Muscle of leg (tissue), 16 donors: ENCODE measurements at places on chromosomes 16 and 17. TPM values are rescaled to one million over a fixed set of nuclear protein-coding genes. Genes with fewer than 3 reads are reported as not detected.

The OSGIN1 gene
- total RNA-seq, result 0.18 TPM

- H3K36me3 ChIP-seq, result peaks cover 2% of the 10 kb centered on the region
- DNase-seq, result no peak
- no peak overlapping the region for H3K4me3 ChIP-seq
- H3K27me3 ChIP-seq, result no peaks in the 10 kb centered on the region
- H3K4me1 ChIP-seq, result no peaks in the 10 kb centered on the region
- H3K27ac ChIP-seq, result no peak overlapping the region
Observed at GRCh38 chr16:47374629-47375028, 86.2 kb downstream of the ITFG1 start.

DNA sequence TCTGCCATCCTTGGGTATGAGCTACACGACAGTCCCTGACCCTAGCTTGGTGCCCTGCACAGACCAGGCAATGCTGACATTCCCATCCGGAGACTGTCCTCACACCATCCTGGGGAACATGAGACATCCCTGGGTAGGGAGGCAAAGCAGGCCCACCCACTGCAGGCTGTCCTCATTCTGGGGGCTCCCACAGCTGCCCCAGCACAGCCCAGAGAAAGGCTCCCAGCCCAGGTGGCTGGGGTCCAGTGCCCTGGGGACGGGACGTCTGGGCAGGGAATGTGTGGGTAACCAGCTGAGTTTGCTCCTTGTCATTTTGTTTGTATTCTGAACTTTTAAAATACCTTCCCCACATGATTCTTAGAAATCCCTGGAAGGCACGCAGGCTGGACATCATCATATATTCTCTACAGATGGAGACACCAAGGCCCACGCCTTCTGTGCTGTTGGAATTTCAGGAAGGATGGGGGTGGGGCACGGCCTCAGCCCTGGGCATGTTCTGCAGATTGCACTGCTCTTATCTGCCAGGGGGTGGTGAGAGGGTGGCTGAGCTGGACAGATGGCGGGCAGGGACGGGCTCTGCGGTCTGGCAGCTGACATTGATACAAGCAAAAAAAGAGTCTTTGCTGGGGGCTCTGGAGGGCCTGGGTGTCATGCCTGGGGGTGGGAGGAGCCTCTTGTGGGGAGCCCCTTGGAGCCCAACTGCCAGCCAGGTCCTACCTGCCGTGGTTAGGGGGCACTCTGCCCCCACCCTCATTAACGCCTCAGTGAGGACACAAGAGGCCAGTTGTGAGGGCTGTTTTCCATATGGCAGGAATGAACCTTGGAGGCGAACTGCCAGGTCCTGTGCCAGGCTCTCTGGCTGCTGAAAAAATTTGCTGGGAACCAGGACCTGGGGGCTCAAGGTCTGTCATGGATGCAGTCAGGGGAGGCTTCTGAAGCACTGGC, 28.4 kb downstream of the LRRC75A start:
- peak; percentile 56 for DNase-seq
- peaks cover 30% of the 10 kb centered on the region for H3K36me3 ChIP-seq
- H3K27ac ChIP-seq, result peak overlapping the region; percentile 23
- peaks cover 44% of the 10 kb centered on the region for H3K4me1 ChIP-seq
- no peak overlapping the region for H3K4me3 ChIP-seq
- no peaks in the 10 kb centered on the region for H3K27me3 ChIP-seq

- DNase-seq, result no peak
- no peak overlapping the region for H3K27ac ChIP-seq
- H3K36me3 ChIP-seq, result no peaks in the 10 kb centered on the region
Observed at GRCh38 chr16:50652836-50653425, 28.2 kb downstream of the SNX20 start.
